ENCODE measurements at places on chromosomes 6 and 20.

- DNase-seq, result no peak
These were observed 30.6 kb upstream of the ADRM1 start for GRCh38 chr20:62272200-62272599.

GRCh38 chr20:6277661-6278240 is 154.9 kb upstream of the FERMT1 start:
- DNase-seq, result no peak

- DNase-seq, result peak; percentile 84
These were observed 17.8 kb downstream of the SLC22A1 start for GRCh38 chr6:160139420-160139851.

- no peak for DNase-seq
These were observed 12.9 kb downstream of the PRSS16 start for GRCh38 chr6:27260369-27260768.

DNA sequence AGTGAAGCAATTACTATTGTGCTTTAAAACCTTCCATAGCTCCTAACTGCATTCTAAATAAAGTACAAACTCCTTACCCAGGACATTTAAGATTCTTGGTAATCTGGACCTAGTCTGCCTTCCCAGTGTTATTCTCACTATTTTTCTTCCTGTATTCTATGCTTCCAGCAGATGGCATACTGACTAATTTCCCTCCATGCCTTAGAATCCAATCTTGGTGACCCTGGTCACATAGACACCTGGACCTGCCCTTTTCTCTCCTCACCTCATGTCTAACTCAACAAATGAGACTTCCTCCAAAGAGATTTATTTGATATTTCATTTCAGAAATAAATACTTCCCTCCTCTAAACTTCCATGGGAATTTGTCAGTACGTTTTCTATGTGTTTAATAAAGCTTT is 25.8 kb downstream of the ROS1 start:
- DNase-seq, result no peak

GRCh38 chr20:10316582-10316981 is 98.0 kb downstream of the SNAP25 start:
- DNase-seq, result no peak

DNA sequence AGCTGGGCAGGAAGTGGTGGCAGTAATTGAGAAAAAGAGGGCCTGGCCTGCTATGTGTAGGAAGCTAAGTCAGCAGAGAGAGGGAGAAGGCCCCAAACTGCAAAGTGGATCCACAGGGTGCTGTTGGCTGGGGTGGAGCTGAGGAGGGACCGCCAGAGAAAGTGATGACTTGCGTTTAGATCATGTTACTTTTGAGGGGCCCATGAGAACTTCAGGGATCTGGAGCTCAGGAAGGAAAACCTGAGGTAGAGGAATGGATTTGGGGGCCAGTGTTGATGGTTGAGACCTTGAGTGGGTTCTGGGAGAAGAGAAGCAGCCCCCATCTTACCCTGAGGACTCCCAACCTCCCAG is 155.5 kb downstream of the MRPL14 start:
- no peak for DNase-seq

- DNase-seq, result no peak
These were observed 531.0 kb upstream of the AGPAT4 start for GRCh38 chr6:161804838-161805237.

DNA sequence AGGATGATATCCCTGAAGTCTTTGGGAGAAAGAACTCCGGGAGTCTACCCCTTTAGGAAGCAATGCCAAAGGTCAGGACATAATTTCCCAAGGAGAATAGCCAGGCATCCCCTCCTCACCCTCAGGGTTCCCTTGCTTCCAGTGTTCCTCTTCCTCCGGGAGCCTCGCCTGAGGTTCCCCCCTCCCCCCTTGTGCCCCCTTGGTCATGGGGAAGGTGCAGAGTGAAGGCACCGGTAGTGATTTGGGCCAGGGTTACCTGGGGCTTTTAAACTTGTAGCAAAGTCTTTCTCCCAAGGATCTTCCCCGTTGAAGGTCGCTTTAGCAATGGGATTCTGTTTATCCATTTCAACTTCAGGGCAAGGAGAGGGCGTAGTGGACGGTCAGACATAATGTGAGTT is 1.2 kb downstream of the ISM1 start:
- DNase-seq, result no peak

- DNase-seq, result peak; percentile 28
These were observed 135.7 kb downstream of the KIF13A start for GRCh38 chr6:17851720-17852161.

GRCh38 chr20:8434326-8434876 is 302.3 kb downstream of the PLCB1 start:
- DNase-seq, result peak; percentile 71

DNA sequence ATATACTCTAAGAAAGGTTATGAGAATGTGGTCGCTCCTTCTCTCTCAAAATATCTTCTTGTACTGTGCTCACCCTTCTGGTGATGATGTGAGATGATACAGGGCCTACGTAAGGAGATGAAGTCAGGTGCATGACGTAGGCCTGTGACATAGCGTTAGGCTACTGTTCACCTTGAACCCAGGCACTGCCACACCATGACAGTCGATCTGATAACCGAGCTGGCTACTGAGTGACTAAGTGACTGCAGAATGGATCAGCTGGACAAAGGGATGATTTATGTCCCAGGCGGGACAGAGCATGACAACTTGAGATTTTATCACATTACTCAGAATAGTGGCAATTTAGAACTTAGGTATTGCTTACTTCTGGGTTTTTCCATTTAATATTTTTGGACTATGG is 11.2 kb downstream of the SLC24A3 start:
- no peak for DNase-seq

DNA sequence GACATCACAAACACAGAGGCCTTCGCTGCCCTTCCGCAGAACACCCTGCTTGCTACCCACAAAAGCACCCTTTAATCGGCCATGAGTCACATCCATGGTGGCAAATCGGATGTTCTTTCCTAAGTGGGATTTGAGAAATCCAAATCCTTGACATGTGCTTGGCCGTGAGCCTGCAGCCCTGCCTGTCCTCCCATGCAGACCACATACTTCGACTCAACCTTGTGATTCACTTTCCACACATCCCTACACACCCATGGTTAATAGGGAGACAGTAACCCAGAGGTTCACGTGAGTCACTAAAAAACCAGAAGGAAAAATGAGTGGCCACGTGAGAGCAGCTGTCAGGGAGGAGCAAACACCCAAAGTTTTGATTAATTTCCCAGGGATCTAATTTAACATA is 19.4 kb downstream of the RAMACL start:
- DNase-seq, result peak; percentile 93

GRCh38 chr6:147554281-147554680 is 45.8 kb downstream of the SAMD5 start:
- no peak for DNase-seq

DNA sequence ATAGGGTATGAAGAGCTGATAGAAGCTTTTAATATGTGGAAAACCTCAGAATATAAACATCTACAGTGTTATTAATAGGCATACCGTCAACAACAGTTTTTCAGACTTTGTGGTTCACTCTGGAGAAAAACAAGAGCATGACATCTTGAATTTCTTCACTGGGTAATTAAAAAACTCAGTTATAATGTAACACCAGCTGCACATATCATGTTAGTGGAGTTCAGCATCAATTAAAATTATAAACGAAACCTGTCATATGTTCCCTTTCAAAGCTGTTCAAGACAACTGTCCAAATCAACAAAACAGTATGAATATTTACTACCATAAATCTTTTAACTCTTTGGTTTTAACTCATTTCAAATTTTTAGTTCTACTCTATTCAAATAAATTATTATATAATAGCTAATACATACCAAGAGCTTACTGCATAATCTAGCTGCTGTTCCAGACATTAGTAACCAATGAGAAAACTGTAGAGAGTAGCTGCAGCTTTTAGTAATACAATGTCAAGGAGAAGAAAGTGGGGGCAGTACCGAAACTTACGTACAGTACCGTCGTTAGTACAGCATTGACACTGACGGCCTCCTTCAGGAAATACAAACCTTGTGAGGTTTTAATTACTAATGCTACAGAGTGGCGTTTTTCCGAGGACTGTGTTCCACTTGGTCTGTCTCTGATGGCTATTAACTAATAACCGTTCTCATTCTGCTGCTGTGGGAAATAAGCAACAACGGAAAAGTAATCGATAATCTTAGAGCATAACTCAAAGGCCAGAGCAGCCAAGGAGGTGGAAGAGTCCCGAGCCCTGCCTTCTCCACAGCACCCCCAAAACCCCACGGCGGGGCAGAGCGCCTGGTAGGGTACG is 532 bp upstream of the PM20D2 start:
- no peak for DNase-seq

GRCh38 chr20:61030130-61030529 is 221.9 kb upstream of the CDH4 start:
- DNase-seq, result no peak

GRCh38 chr6:40331545-40331944 is 255.6 kb downstream of the LRFN2 start:
- DNase-seq, result no peak

- no peak for DNase-seq
These were observed 3.9 kb downstream of the ZFP57 start for GRCh38 chr6:29676981-29677601.

GRCh38 chr6:82419132-82419581 is 55.5 kb downstream of the TPBG start:
- peak; percentile 82 for DNase-seq

DNA sequence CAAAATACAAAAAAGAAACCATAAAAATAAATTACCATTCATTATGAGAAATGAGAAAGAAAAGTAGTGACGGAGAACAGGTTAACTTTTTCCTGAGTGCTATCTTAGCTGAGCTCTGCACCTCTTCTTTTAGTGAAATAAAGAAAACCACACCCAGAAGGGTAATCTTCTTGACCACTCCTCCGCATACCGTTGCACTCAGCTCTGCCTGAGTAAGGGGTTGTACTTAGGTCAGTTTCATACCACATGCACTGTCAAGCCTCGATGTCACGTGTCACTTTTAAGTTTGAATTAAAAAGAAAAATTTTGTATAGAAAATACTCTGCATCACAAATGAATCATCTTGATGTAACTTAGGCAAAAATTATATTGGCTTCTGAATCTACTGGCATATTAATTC is 2.8 kb downstream of the EZR start:
- DNase-seq, result no peak

DNA sequence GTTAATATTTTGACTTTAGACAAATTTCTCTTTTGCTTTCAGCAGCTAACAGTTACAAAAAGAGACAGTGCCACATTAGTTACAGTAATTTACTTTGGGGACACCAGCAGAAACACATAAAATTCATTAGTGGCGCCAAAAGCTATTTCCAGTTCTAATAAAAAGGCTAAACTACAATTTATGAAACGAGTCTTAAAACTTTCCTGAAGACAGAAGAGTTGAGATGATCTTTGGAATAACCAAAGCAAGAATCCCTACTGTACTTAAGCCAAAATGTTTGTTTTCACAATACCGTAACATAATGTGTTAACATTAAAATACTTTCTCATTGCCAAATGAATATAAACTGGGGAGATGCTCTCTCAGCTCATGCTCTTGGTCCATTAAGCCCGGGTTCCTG is 350.2 kb upstream of the AGPAT4 start:
- no peak for DNase-seq

GRCh38 chr20:37492096-37492625 is 28.9 kb upstream of the NNAT start:
- DNase-seq, result no peak

DNA sequence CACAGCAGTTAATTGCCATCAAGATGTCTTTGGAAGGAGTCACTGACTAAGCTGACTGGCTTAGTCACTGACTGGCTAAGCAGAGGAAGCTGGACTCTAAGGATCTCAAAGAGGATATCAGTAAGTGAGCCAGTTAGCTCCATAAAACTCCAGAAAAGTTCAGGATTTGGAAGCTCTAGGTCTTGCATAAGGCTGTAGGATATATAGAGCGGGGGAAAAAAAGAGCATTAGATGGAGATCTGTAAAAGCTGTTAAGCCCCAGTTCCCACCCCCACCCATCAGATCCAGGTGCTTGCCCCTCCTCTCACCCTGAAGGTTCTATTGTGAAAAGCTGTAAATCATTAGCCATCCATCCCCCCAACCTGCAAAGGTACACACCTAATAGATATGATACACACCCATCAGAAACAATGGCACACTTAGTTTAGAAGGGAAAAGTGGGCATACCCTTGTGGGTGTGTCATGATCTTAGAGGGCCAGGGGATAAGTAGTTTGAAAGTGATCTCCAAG is 32.2 kb downstream of the CARMIL1 start:
- peak; percentile 28 for DNase-seq

- no peak for DNase-seq
These were observed 38.5 kb upstream of the PTPRK start for GRCh38 chr6:128558924-128559323.

DNA sequence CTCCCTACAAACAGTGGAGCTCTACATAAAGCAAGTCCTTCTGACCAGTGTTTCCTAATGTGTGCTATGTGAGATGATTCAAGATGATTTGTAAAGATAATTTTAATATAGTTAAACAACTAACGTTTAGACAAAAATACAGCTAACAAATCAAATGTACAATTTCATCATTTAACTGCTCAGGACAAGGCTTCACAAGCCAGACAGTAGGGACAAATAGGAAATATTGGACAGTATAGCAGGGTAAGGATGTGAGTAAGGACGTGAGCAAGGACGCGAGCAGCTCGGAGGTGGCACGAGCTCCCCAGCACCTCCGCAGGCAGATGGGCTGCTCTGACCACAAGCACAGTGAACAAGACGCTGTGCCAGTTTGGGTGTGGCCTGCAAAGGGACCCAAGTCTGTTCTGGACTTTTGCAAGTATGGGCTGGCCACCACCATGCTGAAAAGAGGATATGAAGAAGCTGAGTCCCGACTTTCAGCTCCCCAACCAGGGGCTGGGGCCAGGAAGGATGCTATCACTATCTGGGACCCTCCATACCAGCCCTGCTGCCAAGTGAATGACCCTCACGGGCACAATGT is 14.5 kb downstream of the DIDO1 start:
- DNase-seq, result no peak

- DNase-seq, result no peak
These were observed 219.2 kb downstream of the TRDN start for GRCh38 chr6:123417535-123417934.

DNA sequence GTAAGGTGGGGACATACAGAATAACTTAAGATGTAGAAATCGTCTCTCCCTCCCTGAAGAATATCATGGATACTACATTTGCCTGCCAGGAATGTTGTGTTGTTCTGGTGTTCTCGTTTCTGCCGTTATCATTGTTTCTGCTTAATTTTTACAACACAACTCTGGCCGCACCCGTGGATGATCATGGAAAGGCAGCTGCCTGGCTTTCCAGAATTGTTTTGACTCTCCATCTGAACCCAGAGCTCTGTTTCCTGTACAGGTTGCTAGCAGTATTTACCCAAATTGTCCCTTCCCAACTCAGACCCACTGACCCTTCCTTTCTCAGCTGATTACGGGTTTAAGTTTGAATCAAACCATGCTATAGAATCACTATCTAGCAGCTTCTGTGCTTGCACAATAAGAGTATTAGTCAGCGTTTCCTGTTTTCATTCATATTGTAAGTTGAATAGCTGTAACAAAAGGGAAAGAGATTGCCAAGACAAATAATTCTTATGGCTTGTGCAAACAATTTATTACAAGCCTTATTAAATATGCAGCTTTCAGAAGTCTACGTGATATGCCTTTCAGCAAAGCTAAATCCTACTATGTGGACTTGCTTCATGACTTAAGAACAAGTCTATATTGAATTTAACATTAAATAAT is 139.0 kb downstream of the MTHFD1L start:
- peak; percentile 89 for DNase-seq

- no peak for DNase-seq
These were observed 134.6 kb downstream of the BMP7 start for GRCh38 chr20:57131601-57132391.
